ENCODE measurements at places on chromosomes 2 and 18. TPM values are rescaled to one million over a fixed set of nuclear protein-coding genes. Genes with fewer than 3 reads are reported as not detected.

SERPINB13 gene
- not detected for polyA plus RNA-seq

GREB1L gene
- under 0.01 TPM for polyA plus RNA-seq

GULP1 gene
- 35.0 TPM for polyA plus RNA-seq

CENPO gene
- polyA plus RNA-seq = 22.5 TPM

KCNG2 gene
- not detected for polyA plus RNA-seq

KRTCAP3 gene
- polyA plus RNA-seq = 3.6 TPM

LOXHD1 gene
- not detected for polyA plus RNA-seq

TMEM17 gene
- 8.6 TPM for polyA plus RNA-seq

SGPP2 gene
- 0.03 TPM for polyA plus RNA-seq

EPG5 gene
- polyA plus RNA-seq = 13.6 TPM

COL3A1 gene
- polyA plus RNA-seq = 900 TPM

PPP1R1C gene
- 0.41 TPM for polyA plus RNA-seq

SPDYA gene
- polyA plus RNA-seq = not detected

NR4A2 gene
- 16.2 TPM for polyA plus RNA-seq

CCDC74A gene
- 21.3 TPM for polyA plus RNA-seq

CFAP210 gene
- 0.03 TPM for polyA plus RNA-seq

PLA2R1 gene
- not detected for polyA plus RNA-seq

GRCh38 chr2:42601076-42601475, 32.6 kb downstream of the MTA3 start:
- peak; percentile 39 for DNase-seq

- DNase-seq = no peak
Measured at GRCh38 chr18:68979737-68980136, 181.9 kb downstream of the CCDC102B start.

GRCh38 chr2:100178864-100179263, 36.5 kb upstream of the AFF3 start:
- peak; percentile 72 for DNase-seq

GRCh38 chr2:239114119-239114581, 266.3 kb downstream of the TWIST2 start:
- peak; percentile 75 for DNase-seq

DNA sequence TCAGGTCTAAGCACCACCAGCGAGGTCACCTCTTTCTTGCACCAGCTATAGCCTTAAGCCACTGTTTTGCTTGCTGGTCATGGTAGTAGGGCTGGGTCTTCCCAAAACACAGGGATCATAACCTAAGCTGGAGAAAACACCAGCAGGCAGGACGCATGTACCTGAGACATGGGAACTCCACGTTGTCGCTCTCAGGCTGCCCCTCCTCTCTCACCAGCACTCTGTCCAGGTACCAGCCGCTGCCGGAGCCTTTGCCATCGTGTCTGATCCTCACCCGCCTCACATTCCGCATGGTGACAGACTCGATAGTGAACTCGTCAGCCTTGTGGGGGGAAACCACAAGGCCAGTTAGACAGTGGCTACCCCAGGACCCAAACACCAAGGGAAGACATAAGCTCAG, 79.5 kb downstream of the LOXHD1 start:
- DNase-seq = no peak

GRCh38 chr2:174493549-174494331, 6.9 kb upstream of the GPR155 start:
- DNase-seq = no peak

GRCh38 chr2:152646775-152647174, 70.5 kb downstream of the PRPF40A start:
- DNase-seq = no peak

DNA sequence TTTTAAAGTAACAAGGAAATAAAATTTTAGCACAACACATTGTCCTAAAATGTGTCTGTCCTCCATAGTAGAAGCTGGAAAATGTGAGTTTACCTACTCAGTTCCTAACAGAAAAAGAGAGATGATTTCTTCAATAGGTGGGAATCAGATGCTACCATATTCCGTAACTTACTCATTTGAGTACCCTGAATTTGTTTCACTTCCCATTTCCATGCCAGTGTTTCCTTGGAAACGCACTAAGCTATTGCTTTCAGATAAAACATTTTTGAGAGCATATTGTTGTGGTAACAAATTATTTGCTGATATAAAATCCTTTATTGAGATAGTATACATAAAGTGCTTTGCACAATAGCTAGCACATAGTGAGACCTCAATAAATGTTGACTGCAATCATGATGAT, 137.5 kb upstream of the BARD1 start:
- DNase-seq = no peak

- no peak for DNase-seq
Measured at GRCh38 chr18:77140439-77141109, 8.0 kb upstream of the MBP start.

- DNase-seq = no peak
Measured at GRCh38 chr18:49632588-49632987, 70.7 kb downstream of the LIPG start.

- DNase-seq = peak; percentile 3
Measured at GRCh38 chr2:96150791-96151594, 5.8 kb upstream of the DUSP2 start.

- no peak for DNase-seq
Measured at GRCh38 chr2:8802741-8803140, 34.7 kb downstream of the KIDINS220 start.

GRCh38 chr2:12764075-12764730, 47.5 kb downstream of the TRIB2 start:
- no peak for DNase-seq

GRCh38 chr2:29309090-29310029, 194.1 kb downstream of the CLIP4 start:
- DNase-seq = peak; percentile 78

GRCh38 chr2:223779877-223780276, 57.5 kb downstream of the AP1S3 start:
- DNase-seq = peak; percentile 52

GRCh38 chr2:186129767-186130581, 356.1 kb upstream of the ZC3H15 start:
- DNase-seq = no peak

- no peak for DNase-seq
Measured at GRCh38 chr2:20451341-20451740, 4.5 kb downstream of the RHOB start.

DNA sequence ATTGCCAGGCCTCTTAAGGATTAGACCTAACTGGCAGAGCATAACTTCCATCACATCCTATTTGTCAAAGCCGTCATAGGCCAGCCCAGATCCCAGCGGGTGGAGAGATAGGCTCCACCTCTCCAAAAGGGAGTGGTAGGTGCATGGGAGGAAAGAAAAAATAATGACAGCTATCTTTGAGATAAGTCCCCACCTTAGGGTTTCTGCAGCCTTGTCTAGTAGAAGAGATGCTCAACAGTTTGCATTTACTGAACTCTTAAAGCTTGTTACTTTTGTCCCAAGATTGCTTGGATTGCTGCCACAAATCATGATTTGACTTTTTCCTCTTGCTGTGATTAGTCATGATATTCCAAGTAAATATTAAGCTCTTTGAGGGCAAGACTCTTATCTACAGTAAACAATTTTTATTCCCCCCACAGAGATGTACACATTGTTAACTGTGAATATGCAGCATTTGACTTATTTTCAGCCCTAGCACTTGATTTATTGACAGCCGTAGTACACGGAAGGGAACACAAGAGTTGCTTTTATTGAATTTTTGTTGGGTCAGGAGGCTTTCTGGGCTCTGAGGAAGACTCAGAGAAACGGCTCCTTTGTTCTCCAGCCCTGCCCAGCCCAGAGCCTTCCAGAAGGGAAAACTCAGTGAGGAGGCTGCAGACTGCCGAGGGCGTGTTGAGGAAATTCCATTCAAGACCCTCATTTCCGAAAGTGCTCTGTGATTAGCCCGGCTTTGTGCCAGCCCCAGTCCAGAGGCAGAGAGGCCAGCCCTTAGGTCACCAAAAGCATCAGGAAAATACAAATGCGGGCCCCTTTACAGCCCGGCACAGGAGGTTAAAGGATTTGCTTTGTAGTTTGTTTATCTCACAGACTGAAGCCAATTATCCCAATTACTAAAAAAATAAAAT, 75.5 kb upstream of the ZNF532 start:
- DNase-seq = no peak

DNA sequence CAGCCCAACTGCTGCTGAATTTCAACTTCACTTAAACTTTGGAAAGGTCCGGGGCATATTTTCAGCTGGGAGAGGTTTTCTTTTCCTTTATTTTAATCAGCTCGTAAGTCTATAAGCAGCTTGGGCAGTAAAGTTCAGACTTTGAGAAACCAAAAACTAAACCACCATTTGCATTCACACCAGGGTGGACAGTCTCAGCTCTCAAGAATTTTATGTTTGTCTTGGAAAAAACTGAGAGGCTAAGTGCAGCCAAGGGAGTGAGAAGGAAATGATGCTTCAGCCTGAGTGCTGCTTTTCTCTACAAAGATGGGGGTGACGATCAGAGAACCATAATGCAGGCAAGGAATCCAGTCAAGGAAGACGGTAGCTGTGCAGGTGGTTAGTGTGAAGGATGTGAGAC, 30.2 kb downstream of the MCFD2 start:
- DNase-seq = no peak

GRCh38 chr18:36296650-36297416, 680 bp upstream of the FHOD3 start:
- DNase-seq = peak; percentile 86

DNA sequence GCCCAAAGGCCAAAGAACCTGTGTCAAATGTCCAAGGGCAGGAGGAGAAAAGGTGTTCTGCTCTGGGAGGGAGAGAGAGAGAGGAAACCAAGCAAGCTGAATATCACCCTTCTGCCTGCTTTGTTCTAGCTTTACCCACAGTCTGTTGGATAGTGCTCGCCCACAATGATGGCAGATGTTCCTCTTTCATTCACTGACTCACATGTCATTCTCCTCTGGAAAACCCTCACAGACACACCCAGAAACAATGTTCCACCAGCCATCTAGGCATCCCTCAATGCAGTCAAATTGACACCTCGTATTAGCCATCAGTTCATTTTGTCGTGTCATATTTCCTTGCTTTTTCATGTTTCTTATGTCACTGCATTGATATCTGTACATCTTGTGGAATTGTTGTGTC, 150.3 kb downstream of the UBR3 start:
- no peak for DNase-seq

DNA sequence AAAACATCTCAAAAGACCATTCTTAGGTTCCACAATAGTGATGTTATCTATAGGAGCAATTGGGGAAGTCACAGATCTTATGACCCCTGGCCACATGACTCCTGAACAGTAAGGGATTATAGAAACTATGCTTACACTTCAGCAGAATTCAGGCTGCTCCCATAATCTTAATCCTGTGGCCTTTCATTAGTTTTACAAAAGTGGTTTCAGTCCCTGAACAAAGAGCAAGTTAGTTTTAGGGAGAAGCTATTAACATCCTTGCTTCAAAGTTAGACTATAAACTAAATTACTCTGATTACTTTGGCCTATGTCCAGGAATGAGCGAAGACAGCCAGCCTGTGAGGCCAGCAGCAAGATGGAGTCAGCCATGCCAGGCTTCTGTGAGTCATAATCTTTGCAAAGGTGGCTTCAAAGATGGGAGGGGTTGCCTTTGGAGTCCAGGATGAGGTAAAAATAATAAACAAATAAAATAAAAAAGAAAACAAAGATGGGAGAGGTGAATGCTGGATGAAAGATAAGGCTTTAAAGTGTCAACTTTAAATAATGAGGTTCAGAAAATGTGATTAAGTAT, 168.7 kb upstream of the NDUFV2 start:
- no peak for DNase-seq

GRCh38 chr18:46072376-46072867, 362 bp upstream of the PSTPIP2 start:
- DNase-seq = no peak

GRCh38 chr2:26068602-26069298, 34.9 kb downstream of the RAB10 start:
- no peak for DNase-seq

DNA sequence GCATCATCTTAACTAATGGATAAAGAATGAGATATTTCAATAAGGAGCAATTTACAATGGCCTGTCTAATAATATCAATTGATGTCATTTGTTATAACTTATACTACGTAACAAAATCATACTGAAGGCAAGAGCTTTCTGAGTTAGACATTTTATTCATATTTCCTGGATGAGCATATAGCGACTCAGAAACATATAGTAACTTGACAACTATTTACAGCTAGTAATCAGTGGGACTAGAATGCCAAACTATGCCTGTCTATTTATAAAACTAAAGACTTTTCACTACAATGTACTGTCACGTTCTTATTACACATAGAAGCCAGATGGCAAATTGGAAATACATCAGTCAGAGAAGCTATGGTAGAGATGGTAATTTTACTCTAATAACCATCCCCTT, 766.2 kb upstream of the TMEFF2 start:
- no peak for DNase-seq

DNA sequence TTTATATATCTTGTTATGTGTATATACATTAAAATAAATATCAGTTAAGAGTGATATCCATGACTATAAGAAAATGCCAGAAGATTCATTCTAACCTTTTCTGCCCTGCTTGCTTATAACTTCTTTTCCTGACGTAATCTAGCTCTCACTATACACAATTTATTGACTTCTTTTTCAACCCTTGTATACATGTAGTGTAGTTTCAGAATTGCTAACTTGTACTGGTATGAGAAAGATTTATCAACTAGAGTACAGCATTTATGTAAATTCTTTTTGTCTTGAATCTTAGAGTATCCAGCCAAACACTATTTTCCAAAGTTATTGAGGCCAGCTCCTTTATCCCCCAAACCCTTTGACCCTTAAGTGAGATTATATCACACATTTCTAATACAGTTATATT, 798.0 kb upstream of the RAB6C start:
- DNase-seq = no peak

- DNase-seq = no peak
Measured at GRCh38 chr18:22604986-22605421, 187.3 kb upstream of the CTAGE1 start.

- DNase-seq = no peak
Measured at GRCh38 chr2:223313101-223313500, 261.1 kb downstream of the KCNE4 start.

- DNase-seq = no peak
Measured at GRCh38 chr2:176821350-176821749, 391.2 kb upstream of the HNRNPA3 start.

DNA sequence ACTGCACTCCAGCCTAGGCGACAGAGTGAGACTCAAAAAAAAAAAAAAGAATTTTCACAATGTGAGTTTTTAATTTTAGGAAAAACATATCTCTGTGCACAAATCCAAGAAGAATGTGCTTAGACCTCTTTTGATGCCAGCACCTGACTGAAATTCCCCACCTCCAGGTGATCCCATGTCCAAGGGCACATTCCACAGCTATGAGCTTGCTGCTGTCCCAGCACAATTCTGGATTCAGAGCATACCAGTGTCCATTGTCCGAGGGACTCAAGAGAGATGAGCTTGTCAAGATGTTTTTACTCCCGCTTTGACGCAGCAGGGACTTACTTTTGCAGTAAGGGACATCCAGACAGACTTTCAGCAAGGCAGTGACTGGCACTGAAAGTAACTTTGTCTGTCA, 489.1 kb upstream of the ACVR2A start:
- no peak for DNase-seq

GRCh38 chr18:45958027-45958426, 9.1 kb downstream of the EPG5 start:
- no peak for DNase-seq

DNA sequence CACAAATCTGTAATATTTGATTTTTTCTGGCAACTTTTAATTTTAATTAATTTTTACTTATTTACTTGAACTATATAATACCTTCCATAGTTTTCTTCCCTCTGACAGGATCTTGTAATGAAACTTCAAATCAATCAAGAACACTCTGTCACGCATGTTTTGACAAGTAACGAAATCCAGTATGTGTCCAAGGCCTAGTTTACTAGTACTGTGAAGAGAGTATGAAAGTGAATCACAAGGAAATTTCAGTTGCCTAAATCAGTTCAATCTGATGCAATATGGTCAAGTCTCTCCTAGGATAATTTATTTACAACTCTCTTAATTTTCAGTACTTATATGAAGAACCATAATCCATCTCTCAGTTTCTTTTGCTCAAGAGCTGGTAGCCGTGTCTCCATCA, 1344.6 kb upstream of the ZEB2 start:
- DNase-seq = no peak

Data from SK-N-SH (cell line).